Activated naive CD4-positive, alpha-beta T cell (primary cell): ENCODE measurements at places on chromosomes 13 and 19.
A peak's percentile ranks its signal among the peaks of the same experiment; 100 is the strongest.

- no peak for DNase-seq
Measured at GRCh38 chr13:44432650-44433049, 59.0 kb downstream of the SERP2 start.

DNA sequence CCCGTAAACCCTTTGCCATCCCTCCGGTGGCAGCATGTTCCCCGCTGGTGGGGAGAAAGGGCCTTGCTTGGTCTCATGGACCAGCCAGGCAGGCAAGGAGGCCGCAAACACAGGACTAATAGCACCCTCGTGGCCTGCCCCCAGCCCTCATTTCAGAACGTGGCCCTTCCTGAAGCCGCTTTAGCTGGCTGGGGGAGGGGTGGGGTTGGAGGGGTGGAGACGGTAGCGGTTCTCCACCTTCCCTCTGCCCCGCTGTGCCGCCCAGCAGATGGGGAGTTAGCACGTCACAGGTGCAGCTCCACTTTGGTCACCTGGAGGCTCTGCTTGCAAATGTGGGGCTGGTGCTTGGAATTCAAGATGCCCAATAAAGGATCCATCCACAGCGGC, 59.3 kb upstream of the URI1 start:
- DNase-seq, result no peak

DNA sequence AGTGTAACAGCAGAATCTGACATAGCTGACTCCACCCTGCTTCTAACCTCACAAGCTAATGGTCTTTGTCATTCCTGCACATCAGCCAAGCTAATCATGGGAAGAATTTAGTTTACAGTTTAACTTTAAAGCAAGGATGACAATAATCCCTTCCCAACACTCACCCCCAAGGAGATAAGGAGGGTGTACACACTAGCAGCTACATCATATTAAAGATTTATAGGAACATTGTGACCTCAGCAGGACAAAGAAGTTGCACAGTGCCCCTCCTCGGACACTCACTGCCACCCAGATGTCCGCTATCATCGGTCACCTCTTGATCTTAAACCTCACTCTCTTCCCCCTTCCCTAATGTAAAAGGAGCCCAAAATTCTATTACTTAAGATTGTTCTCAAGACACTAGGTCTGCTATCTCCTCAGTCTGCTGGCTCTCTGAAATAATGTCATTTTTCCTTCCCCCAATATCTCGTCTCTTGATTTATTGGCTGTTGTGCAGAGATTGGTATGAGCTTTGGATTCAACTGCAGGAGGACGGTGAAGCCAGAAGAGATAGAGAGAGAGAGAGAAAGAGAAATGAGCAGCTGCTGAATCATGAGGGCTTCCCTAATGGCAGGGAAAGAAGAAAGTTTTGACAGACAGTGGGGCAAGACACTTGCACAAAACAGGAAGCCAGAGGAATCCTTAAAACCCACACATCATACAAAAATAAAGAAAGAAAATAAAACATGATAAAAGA, 17.5 kb upstream of the FFAR2 start:
- no peak for DNase-seq

- no peak for DNase-seq
Measured at GRCh38 chr19:51654783-51655182, 8.2 kb upstream of the SIGLEC14 start.

DNA sequence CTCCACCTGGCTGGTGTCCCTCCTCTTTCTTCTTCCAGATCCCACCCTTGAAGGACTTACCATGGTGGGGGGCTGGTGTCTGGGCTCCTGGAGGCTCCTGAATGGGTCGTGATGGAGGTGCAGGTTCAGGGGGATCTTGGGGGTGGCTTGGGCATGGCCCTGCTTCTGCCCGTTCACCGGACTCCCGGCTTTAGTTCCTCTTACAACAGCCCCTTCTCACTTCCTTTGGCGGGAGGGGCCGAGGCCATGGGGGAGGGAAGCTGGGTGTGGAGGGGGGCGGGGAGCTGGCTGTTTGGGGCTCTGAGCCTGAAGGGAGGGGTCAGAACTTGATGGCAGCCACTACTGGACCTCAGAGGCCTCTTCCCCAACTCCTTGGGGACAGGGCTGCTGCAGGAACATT, at the start of gene MYO1F:
MYO1F (minus strand) TSS at position 196 of the 400 bp plus-strand sequence; CDS start at position 63, 133 bp downstream.
- DNase-seq, result no peak

DNA sequence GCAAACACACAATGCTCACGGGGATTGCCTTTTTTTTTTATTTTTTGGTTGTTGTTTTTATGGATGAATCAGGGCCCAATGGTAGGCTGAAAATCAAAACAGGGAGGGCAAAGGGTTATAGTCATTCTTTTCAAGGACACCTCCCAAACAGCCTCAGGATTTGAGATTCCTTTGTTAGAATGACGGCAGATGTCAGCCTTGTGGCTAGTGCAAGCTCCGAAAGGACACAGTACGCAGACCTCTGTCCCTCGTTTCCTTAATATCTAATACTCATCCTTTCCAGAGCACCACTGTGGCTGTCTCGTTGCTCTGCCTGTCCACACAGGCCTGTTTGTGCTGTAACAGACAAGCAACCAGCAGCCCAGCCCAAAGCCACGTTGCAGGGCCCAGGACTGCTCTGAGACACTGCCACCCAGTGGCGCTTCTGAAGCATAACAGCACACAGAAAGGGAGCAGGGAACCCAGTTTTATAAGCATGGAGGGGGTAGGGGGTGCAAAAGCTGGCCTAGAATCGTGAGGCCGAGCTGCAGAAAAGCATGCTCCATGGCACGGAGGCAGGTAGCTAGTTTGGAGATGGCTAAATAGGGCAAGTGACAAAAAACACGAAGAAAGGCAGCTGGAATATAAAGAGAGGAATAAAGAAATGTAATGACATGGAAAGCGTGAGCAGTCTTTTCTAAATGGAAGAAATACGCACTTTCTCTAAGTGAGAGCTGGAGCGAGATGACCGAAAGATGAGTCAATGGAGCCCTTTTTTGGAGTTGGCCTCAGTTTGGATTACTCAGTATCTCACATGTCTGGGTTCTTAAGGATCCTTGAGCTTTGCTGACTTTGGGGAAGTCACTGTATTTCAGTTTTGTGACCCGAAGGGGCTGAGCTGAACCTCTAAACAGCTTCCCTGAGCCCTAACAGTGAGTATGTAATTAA, 40.7 kb upstream of the MEDAG start:
- DNase-seq, result peak; percentile 4

DNA sequence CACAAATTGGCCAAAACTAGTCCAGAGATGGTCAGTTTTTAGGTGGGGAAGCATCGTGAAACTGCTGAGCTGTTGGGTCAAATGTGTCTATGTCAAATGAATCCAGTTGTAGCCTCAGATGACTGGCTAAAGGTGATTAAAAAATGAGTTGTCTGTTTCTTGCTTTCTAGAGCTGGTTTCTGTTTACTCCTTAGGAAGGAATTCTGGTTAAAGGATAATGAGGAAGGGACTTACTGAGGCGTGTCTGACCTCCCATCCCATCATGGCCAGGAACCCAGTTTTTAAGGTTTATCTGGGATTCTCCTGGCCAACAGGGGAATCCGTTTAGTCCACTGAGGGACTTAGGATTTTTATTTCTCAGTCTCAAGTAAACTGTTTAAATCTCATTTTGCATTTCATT, 256.5 kb downstream of the UQCRFS1 start:
- no peak for DNase-seq

- no peak for DNase-seq
Measured at GRCh38 chr13:87554045-87554444, 117.1 kb upstream of the SLITRK5 start.

DNA sequence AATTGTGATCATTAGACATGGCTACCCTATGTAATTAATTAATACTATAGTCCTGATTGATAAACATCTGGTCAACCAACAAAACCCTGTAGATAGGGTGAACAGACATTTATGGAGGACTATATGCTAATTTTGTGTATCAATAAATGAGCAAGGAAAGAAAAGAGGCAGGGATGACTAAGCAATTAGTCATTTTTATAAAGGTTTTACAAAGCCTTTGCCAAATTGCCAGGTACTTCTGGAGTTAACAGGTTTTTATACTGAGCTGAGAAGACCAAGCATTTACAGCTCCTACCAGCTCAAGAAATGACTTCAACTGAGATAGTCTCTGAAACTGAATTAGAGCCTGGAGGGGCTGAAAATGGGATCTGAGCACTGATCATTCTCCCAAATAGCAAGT, 186.8 kb upstream of the PRR20A start:
- no peak for DNase-seq

DNA sequence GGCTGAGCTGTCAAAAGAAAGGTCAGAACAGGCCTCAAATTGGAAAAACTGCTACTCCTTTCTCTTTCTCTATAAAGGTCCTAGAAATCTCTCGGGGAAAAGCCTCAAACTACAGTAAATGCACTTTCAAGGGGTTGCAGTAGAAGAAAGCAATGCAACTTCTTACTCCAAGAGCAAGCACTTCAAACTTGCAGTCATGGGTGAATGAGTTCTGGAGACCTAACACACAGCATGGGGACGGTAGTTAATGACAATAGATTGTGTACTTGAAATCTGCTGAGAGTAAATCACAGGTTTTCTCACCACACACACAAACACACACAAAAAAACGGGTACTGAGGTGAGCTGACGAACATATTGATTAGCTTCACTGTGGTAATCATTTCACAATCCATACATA, 11.8 kb downstream of the TUBGCP3 start:
- no peak for DNase-seq

DNA sequence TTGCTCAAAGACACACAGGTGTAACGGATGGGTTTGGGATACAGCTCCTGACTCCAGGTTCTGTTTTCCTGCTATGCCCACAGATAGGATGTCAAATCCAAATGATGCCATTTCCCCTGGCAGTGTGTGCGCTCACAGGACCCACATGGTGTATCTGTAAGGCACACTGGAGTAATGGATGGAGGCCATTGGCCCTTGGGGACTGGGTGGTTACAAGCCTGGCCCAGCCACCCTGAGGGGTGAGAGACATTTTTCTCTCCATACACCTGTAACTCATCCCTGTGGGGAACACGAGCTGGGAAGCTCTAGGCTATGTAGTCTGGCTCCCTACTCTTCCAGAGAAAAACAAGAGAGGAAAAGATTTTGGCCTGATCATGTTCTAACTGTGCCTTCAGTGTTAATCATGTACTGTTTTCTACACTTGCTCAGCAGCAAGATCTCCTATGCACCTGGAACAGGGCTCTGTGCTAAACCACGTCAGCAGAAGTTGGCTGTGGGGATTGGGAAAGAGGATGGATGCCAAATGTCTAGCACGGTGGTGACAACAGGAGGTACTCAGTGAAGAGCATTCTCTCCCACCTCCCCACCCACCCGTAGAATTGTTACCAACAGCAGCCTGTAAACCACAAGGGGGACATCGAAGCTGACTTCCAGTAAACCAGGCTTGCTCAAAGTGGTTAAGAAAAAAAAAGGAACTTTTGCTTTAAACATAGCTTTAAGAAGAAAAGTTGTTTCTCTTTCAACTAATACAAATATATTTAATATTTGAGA, 237.0 kb downstream of the LACC1 start:
- DNase-seq, result no peak

DNA sequence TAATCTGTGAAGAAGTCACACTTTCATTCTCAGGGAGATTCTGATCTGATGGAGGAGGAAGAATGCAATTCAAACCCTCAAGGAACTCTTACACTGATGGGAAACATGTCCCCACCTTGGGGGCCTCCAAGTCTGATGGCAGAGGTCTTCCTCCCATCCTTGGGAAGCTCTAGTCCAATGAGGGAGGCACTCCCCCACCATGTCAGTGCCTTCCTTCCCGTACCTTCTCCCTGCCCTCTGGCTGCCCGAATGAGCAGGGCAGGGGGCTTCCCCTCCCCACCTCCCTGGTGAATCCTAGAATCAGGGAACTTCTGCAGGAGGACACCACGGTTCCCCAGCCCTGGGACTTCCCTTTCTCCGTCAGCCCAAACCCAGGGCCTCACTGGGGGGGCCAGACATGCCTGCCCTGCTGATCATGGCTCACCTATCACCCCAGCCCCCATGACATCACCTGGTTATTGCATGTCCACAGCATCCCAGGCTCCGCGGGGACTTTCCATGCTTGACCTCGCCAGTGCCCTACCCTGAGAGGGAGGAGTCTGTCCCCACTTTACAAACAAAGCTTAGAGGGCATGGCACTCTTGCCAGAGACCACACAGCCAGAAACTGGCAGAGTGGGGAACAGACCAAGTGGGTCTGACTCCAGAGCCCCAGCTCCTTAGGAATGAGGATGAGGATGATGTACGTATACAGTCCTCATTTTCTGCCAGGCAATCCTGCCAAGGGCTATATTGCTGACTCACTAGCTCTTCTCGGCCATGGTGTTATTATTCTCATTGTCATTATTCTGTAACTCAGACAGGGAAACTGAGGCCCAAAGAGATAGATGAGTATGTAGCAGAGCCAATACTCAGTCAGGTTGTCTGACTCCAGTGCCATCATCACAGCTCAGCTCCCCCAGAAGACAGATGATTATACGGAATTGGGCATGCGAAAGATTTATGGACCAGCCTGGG, 9.6 kb upstream of the BCL3 start:
- no peak for DNase-seq

DNA sequence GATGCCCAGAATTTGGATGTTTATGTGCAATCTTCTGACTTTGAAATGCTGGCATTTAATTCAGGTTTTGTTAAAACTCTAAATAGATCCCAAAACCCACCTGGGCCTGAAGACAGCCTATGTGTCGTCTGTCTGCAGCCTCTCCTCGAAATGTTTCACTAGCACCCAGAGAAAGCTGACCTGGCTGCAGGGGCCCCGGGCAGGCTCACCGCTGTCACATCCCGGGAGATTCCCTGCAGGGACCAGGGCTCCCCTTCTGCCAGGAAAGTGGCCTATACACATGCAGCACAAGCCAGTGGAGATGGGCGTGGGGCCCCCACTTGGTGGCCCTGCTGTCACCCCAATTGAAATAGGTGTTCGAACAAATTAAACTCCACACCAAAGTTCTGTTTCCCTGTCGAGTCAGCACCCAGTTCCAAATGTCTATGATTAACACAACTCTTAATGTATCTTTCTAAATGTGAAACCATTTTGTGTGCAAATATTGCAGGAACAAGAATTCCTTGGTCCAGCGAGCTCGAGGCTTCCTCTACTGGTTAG, 145.8 kb upstream of the ZNF507 start:
- no peak for DNase-seq

- DNase-seq, result no peak
Measured at GRCh38 chr19:49338691-49339300, 3.6 kb downstream of the CD37 start.

DNA sequence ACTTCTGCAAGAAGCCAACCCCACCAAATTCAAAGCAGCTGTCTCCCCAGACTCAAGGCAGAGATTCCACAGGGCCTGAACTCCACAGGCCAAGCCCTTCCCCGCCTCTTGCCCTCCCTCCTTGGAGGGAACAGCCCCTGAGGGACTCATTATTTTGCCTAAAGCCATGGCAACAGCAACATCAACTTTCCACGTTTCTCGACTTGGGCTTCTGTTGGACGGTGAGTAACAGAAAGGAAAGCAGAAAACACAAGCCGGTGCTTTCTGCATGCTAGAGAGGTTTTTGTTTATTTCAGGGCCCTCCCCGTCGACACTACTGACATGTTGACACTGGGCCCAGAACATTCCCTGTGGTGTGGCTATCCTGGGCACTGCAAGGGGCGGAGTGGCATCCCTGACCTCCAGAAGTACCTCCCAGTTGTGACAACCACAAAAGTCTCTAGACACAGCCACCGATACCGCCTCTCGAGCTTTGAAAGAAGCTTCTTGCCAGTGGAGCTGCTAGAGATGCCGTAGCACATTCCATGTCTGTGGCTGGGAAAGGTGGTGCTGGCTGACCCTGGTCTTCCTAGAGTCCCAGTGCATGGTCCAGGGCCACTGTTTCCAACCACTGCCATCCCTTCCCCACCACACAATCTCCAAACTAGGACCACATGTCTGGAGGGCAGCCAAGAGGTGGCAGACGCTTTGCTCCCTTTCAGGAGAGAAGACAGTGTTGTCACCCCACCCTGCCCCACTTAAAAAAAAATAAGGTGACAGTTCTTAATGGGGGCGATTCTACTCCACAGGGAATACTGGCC, 12.8 kb downstream of the CAPS start:
- DNase-seq, result no peak
